Activated naive CD8-positive, alpha-beta T cell treated with anti-CD3 and anti-CD28 coated beads for 36 hours (primary cell): ENCODE measurements at places on chromosomes 4 and X. TPM values are rescaled to one million over a fixed set of nuclear protein-coding genes. Genes with fewer than 3 reads are reported as not detected.

DNA sequence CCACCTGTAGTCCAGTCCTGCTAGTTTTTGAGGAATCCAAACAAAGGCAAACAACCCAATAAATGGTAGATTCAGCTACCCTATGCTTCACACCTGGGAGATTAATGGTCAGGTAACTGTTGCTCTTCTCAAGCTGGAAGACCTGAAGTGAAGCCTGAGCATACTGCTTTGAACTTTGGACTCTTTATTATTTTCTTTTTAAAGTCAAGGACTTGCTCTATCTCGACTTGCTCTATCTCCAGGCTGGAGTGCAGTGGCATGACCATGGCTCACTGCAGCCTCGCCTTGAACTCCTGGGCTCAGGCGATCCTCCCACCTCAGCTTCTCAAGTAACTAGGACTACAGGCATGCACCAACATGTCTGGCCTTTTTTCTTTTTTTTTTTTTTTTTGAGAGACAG lies 14.7 kb upstream of the KLHL13 start:
- DNase-seq, result no peak

DNA sequence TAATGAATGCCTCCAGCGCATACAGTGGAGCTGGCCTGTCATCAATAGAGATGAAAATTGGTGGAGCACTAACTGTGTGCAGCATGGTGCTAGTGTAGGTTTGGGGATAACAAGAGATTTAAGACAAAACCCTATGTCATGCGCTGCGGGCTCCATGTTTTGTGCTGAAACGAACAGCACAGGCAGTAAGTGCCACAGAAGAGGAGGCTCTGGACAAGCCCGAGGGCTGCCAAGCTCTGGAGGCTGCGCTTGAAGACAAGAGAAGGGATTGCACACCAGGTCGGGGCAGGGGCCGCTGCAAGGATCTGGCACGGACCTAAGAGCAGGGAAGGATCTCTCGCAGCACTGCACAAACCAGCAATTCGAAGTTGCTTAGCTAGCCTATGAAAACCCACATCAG lies 35.5 kb downstream of the TENM3 start:
- DNase-seq, result no peak

Gene SLC6A14
- total RNA-seq, result not detected

Gene C1QTNF7
- not detected for total RNA-seq

Gene PNPLA4
- total RNA-seq, result 10.6 TPM
